ENCODE measurements at places on chromosomes 3 and 15. TPM values are rescaled to one million over a fixed set of nuclear protein-coding genes. Genes with fewer than 3 reads are reported as not detected.
A peak's percentile ranks its signal among the peaks of the same experiment; 100 is the strongest.

DNA sequence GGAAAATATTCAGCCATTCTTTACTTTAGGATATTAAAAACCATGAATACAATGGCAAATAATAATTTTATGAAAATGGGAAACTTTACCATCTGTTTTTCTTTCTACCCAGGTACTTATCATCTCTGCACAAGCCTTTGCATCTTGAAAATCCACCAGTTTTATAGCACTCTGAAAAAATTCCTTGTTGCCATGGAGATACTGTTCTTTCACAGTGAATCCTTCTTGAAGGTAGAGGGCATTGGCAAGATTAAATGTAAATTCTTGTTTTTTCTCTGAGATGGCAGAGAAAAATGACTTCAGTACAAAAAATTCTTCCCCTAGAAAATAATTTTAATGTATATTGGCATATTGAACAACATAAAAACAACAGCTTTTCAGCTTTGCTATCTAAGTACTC, 6.9 kb downstream of the SERPINI2 start:
- H3K27ac ChIP-seq = no peak overlapping the region
- DNase-seq = no peak
- H3K27me3 ChIP-seq = no peaks in the 10 kb centered on the region

- no peak overlapping the region for H3K27ac ChIP-seq
- H3K4me3 ChIP-seq = no peak overlapping the region
- 0 out of 2 replicates have a peak, but pooled peaks cover 1% of the 10 kb centered on the region for H3K36me3 ChIP-seq
- peak; percentile 81 for DNase-seq
These were observed 204.9 kb downstream of the TIGIT start for GRCh38 chr3:114498539-114499370.

DNA sequence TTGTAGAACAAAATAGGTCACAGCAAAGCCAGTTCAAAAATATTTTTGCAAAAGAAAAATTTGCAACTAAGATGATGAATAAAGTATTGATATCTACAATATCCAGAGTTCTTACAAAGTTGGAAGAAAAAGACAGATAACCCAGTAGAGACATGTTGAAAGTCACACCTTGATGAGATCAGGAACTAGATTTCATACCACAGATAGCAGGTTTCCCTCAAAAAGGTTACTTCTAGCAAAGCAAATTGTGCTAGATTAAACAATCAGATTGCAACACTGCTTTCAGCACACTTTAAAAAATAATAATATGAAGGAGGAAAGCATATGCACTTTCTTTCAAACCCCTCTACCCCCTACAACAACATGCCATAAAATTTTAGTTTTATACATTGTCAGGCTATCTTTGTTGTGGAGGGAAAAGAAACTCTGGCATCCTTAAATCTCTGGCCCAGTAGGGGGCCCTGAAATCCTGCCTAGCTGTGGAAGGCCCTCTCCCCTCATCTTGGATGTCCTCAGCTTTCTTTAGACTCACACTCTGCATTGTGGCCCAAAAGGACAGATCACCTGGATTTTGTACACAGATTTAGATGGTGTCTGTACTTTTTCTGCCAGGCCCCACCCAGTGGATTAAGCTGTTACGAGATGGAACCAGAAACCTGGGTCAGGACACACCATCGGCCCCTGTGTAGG, 50.9 kb downstream of the CCR3 start:
- no peak overlapping the region for H3K27ac ChIP-seq
- peaks cover 22% of the 10 kb centered on the region for H3K27me3 ChIP-seq
- H3K4me3 ChIP-seq = no peak overlapping the region
- H3K36me3 ChIP-seq = no peaks in the 10 kb centered on the region
- DNase-seq = no peak

- H3K27me3 ChIP-seq = peaks cover 56% of the 10 kb centered on the region
- no peaks in the 10 kb centered on the region for H3K4me1 ChIP-seq
- H3K4me3 ChIP-seq = no peak overlapping the region
- H3K27ac ChIP-seq = no peak overlapping the region
- H3K36me3 ChIP-seq = no peaks in the 10 kb centered on the region
These were observed 5.8 kb downstream of the ITIH1 start for GRCh38 chr3:52783211-52783555.

- no peaks in the 10 kb centered on the region for H3K4me1 ChIP-seq
- no peak overlapping the region for H3K27ac ChIP-seq
- no peaks in the 10 kb centered on the region for H3K36me3 ChIP-seq
- no peak overlapping the region for H3K4me3 ChIP-seq
- DNase-seq = peak; percentile 11
These were observed 53.6 kb upstream of the AP4E1 start for GRCh38 chr15:50854601-50855490.

- H3K27me3 ChIP-seq = no peaks in the 10 kb centered on the region
- H3K4me3 ChIP-seq = no peak overlapping the region
- H3K27ac ChIP-seq = no peak overlapping the region
- H3K36me3 ChIP-seq = peaks cover 7% of the 10 kb centered on the region
- peaks cover 4% of the 10 kb centered on the region for H3K4me1 ChIP-seq
- DNase-seq = no peak
These were observed 16.8 kb downstream of the HACD2 start for GRCh38 chr3:123568034-123568433.

GRCh38 chr15:66270932-66271331, 17.4 kb upstream of the MEGF11 start:
- peaks cover 22% of the 10 kb centered on the region for H3K27me3 ChIP-seq
- no peak overlapping the region for H3K27ac ChIP-seq
- no peaks in the 10 kb centered on the region for H3K36me3 ChIP-seq
- no peak for DNase-seq
- H3K4me1 ChIP-seq = no peaks in the 10 kb centered on the region
- no peak overlapping the region for H3K4me3 ChIP-seq

- no peak overlapping the region for H3K27ac ChIP-seq
- no peaks in the 10 kb centered on the region for H3K4me1 ChIP-seq
- H3K4me3 ChIP-seq = no peak overlapping the region
- H3K27me3 ChIP-seq = peaks cover 57% of the 10 kb centered on the region
These were observed 1.3 kb downstream of the RHCG start for GRCh38 chr15:89494941-89495637.

DNA sequence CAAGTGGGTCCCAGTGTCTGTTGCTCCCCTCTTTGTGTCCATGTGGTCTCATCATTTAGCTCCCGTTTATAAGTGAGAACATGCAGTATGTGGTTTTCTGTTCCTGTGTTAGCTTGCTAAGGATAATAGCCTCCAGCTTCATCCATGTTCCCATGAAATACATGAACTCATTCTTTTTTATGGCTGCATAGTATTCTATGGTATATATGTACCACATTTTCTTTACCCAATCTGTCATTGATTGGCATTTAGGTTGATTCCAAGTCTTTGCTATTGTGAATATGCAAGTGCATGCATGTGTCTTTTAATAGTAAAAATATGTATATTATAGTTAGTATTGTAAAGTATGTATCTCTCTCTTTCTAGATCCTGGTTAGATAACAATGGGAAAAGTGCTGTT, 53.9 kb downstream of the TCAIM start:
- no peak for DNase-seq
- no peak overlapping the region for H3K4me3 ChIP-seq
- H3K36me3 ChIP-seq = peaks cover 3% of the 10 kb centered on the region
- H3K4me1 ChIP-seq = no peaks in the 10 kb centered on the region
- no peaks in the 10 kb centered on the region for H3K27me3 ChIP-seq
- no peak overlapping the region for H3K27ac ChIP-seq

DNA sequence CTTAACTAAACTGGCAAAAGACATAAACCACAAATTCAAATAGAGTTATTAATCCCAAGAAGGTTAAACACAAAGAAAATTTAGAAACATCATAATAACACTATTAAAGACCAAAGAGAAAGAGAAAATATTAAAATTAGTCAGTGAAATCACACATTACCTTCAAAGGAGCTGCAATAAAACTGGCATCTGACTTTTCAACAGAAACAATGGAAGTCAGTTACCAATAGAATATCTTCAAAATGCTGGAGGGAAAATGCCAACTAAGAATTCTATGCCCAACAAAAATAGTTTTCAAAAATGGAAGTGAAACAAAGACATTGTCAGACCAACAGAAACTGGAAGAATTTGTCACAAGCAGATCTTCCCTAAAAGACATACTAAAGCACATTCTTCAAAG, 68.7 kb upstream of the RNF7 start:
- H3K27ac ChIP-seq = no peak overlapping the region
- H3K4me1 ChIP-seq = no peaks in the 10 kb centered on the region
- H3K36me3 ChIP-seq = no peaks in the 10 kb centered on the region
- no peak overlapping the region for H3K4me3 ChIP-seq
- H3K27me3 ChIP-seq = no peaks in the 10 kb centered on the region

GRCh38 chr15:31035610-31036009, 44.2 kb upstream of the MTMR10 start:
- no peak overlapping the region for H3K4me3 ChIP-seq
- H3K36me3 ChIP-seq = no peaks in the 10 kb centered on the region
- H3K27ac ChIP-seq = no peak overlapping the region

- H3K36me3 ChIP-seq = no peaks in the 10 kb centered on the region
- H3K27ac ChIP-seq = no peak overlapping the region
- H3K27me3 ChIP-seq = no peaks in the 10 kb centered on the region
- no peak for DNase-seq
These were observed 467.7 kb downstream of the GABRG3 start for GRCh38 chr15:27438403-27439375.

GRCh38 chr3:46538803-46539442, 27.2 kb downstream of the LRRC2 start:
- H3K4me3 ChIP-seq = no peak overlapping the region
- peak; percentile 83 for DNase-seq
- H3K4me1 ChIP-seq = peaks cover 24% of the 10 kb centered on the region
- no peaks in the 10 kb centered on the region for H3K27me3 ChIP-seq
- peaks cover 16% of the 10 kb centered on the region for H3K36me3 ChIP-seq

- H3K27me3 ChIP-seq = no peaks in the 10 kb centered on the region
- peak overlapping the region; percentile 75 for H3K27ac ChIP-seq
- no peaks in the 10 kb centered on the region for H3K36me3 ChIP-seq
- no peak overlapping the region for H3K4me3 ChIP-seq
- peaks cover 34% of the 10 kb centered on the region for H3K4me1 ChIP-seq
These were observed 480.1 kb downstream of the FOXP1 start for GRCh38 chr3:71103430-71103921.

DNA sequence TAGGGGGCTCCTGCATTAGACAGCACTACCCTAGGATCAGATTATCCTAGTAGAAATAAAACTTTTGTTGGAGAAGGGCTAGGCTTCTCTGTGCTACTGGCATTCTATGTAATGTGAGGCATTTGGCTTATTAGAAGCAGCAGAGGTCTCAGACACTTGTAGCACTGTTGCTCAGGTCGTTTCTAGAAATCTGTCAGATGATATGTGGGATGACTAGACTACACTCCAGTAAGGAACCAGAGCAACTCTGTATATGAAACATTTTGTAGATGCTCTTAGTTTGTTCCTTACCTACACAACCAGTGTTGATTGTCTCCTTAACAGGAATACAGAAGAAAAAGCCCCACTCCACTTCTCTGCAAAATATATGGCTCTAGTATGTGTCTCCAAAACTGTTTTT, 21.9 kb upstream of the FBXL22 start:
- H3K27me3 ChIP-seq = no peaks in the 10 kb centered on the region
- DNase-seq = no peak
- H3K36me3 ChIP-seq = peaks cover 8% of the 10 kb centered on the region

- H3K36me3 ChIP-seq = no peaks in the 10 kb centered on the region
- no peaks in the 10 kb centered on the region for H3K4me1 ChIP-seq
- no peak overlapping the region for H3K27ac ChIP-seq
- H3K4me3 ChIP-seq = no peak overlapping the region
- DNase-seq = no peak
These were observed 486.6 kb downstream of the SOX2 start for GRCh38 chr3:182198345-182198744.

DNA sequence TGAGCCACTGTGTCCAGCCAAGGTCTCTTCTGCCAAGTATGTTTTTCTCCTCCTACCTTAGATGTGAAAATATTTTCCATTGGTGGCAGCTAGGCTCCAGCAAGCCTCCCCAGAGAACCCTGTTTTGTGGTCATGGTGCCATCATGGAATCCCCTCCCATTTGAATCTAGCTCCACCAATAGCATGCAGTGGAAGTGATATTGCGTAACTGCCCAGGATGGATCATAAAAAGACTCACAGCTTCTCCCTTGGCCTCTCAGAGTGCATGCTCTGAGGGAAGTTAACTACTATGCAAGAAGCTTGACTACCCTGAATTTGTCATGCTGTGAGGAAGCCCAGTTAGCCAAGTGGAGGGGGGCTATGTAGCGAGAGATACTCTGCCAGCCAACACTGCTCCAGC, 27.5 kb downstream of the CRYGS start:
- no peak for DNase-seq
- no peak overlapping the region for H3K4me3 ChIP-seq

DNA sequence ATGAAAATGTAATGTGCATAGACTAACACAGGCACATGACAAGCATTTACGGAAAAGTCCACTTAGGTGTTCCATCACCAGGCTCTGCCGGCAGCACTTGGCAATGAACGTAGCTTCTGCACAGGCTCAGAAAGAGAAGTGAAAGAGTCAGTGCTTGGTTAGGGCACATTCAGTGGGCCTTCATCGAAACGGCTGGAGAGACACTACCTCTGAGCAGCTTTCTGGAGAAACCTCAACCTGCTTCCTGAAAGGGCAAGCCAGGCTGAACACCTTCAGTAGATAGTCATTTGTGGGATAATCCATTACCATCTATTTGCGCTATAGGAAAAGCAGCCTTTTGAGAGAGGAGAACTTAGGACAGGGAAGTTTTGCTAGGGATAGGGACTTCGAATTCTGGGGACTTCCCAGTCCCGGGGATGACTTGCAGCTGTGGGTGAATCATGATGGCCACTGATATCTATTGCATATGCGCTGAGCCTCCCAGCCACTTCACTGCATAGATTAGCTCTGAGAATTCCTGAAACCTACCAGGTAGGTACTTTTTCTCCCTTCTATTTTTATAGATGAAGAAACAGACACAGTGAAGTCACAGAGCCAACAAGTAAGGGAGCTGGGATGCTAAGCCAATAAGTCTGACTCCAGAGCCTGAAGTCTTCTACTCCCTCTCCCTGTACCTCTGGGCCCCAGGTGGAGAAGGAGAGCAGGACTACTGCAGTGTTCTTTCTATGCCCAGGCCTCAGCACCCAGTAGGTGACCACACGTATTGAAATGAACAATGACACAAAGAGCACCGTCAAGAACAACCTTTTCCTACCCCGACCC, 4.2 kb upstream of the SH2D7 start:
- peaks cover 12% of the 10 kb centered on the region for H3K27me3 ChIP-seq
- peak; percentile 46 for DNase-seq
- H3K36me3 ChIP-seq = no peaks in the 10 kb centered on the region
- H3K4me3 ChIP-seq = no peak overlapping the region
- peaks cover 26% of the 10 kb centered on the region for H3K4me1 ChIP-seq

ZNF860 gene
- total RNA-seq = 0.56 TPM

IL5RA gene
- not detected for total RNA-seq

UBAP1L gene
- 0.28 TPM for total RNA-seq

CAMK2N2 gene
- not detected for total RNA-seq

C15orf62 gene
- total RNA-seq = under 0.01 TPM

HESX1 gene
- total RNA-seq = 0.36 TPM

AMOTL2 gene
- total RNA-seq = 162 TPM

PML gene
- 10.3 TPM for total RNA-seq

HIGD2B gene
- total RNA-seq = not detected

SLC27A2 gene
- total RNA-seq = not detected

COMMD2 gene
- total RNA-seq = 31.9 TPM

CAPN3 gene
- under 0.01 TPM for total RNA-seq
